ENCODE measurements at places on chromosomes 7 and 10.

DNA sequence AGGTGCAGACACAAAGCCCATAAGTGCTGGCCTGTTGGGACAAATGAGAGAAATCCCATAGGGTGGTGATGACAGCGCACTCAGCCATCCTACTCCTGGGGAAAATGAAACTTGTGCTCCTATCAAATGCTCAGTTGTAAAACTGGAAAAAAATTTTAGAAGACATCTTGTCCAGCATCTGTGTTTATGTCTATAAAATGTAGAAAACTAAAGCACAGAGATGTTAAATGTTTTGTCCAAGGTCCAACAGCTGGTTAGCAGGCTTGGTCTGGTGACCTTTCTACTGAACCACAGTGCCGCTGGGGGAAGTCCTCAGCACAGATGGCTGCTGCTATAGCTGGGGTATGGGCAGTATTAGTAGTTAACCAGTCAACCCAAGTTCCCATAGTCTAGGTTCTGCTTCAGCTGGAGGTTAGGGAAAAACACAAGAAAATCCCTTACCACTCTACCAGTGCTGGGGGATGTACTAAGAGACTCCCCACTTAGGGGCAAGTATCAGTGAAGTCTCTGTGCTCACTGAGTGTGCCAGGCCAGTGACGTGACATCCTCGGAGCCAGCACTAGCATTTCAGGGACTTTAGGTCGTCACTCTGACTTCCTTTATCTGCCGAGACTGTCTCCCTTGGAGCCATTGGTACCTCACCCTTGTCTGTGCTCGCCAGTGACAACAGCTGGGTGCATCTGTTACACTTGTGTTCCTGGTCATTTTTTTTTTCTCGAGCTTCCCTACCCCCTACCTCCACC, 1.9 kb downstream of the TSPAN33 start:
- DNase-seq, result no peak

GRCh38 chr10:97002670-97003069, 170.6 kb downstream of the LCOR start:
- no peak for DNase-seq

GRCh38 chr10:14736600-14737081, 38.1 kb downstream of the FAM107B start:
- DNase-seq, result no peak

DNA sequence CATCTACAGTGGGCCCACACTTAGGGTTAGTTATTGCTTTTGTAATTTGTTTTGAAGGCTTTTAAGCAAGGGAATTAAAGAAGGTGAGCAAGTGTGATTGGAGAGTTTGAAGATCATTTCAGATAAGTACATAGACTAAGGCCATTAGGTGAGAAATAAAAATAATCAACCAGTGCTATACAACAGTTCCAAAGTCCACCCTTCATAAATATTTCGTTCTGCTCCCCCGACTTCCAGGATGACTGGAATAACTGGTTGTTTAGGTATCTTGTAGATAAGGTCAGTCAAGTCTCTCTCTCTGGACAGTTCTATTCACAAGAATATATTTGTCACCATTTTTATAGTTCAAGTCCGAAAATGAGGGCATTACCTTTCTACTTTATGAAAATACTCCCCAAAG, 98.0 kb upstream of the MBL2 start:
- no peak for DNase-seq

DNA sequence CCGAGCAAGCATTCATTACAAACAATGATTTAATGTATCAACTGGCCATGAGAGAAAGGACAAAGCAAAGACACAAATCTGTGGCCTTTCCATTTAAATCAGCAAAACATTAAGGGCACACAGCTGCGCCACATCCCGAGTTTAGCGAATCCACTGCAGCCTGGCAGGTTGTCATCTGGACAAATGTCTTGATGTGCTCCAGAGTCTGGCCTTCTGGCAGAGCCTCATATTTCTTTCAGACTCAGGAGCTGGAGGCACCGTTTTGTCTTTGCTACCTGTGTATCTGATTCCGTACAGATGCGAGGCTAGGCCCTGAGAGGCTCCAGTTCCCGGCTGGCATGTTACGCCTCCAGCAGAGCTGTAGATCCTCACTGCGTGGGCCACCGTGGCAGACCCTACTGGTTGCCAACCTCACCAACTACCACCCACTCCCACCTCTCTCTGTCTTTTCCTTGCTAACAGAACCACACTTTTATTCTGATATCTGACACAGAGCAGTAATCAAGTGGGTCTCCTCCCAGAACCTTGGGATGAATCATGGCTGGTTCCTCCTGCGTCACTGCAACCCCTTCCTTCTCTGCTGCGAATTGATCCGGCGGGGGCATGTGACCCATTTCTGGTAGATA, 40.9 kb upstream of the EFCAB10 start:
- no peak for DNase-seq

GRCh38 chr10:59942556-59942955, 36.2 kb upstream of the CCDC6 start:
- DNase-seq, result no peak

- no peak for DNase-seq
These were observed 380.4 kb upstream of the ZMIZ1 start for GRCh38 chr10:78688230-78688900.

GRCh38 chr10:929960-930624, 1.4 kb downstream of the LARP4B start:
- DNase-seq, result no peak

DNA sequence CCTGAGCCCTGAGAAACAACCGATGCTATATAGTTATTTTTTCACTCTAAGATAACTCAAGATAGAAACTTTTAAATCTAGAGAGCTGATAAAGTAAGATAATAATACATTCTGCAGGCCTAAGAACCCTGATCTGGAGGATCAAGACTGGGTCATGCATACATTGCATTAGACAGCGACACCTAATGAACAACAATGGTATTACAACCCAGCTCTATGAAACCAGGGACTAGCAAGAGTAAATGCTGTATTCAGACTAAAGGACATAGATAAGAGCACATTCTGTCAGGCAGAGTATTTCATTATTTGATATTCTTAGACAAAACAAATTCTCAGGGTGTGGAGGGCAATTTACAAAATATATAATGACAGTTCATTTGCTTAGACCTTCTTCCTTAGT, 148.6 kb downstream of the GRK5 start:
- no peak for DNase-seq

DNA sequence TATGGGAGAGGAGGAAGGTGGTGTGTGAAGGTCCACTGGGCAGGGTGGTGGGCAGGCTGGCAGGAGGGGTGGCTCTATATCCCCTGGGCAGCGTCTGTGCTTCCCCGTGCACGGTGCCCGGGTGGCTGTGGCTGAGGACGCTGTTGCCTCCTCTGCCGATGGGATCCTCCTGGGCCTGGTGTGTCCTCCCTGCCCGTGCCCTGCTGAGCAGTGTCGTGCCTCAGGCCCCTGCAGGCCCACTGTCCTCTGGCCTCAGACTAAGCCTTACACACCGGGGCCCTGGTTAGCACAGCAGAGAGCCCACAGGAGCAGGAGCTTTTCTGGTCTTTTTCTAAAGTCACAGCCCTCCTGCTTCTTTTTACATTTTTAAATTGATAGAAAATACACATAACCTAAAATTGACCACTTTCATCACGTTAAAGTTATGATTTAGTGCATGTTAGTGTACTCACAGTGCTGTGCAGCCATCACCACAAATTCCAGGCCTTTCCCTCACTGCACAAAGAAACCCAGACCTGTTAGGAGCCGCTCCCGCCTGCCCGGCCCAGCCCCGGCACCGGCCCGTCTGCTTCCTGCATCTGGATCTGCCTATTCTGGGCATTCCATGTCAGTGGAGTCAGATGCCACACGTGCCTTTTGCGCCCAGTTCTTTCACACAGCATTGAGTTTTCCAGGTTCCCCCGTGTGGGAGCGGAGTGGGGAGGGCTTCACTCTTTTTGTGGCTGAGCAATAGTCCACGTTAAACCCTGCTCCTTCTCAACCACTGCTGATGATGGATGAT, 19.4 kb downstream of the PFKFB3 start:
- no peak for DNase-seq

DNA sequence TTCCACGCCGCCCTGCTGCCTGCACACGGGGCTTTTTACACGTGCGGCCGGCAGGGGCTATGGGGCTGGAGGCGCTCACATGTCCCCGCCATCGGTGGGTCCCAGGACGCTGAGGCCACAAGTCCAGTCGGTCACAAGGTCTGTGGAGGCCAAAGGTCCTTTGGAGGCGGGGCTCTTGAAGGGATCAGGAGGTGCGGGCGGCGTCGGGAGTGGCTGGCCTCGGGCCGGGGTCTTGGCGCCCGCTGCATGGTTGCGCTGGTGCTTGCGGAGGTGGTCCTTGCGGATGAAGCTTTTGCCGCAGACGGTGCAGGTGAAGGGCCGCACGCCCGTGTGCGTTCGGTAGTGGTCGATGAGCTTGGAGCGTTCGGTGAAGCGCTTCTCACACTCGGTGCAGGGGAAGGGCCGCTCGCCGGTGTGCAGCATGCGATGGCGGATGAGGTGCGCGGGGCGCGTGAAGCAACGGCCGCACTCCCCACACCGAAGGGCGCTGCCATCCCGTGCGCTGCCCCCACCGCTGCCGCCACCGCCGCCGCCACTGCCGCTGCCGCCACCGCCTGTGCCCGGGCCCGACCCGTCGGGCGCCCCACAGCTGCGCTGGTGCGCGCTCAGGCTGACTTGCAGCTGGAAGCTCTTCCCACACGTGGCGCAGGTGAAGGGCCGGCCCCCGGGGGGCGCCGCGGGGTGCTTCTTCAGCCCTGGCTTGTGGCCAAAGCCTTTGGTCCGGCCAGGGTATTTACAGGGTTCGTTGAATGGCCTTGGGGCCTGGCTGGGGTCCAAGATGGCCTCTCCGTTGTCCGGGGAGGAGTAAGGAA, 13.7 kb upstream of the ZNF777 start:
- no peak for DNase-seq

DNA sequence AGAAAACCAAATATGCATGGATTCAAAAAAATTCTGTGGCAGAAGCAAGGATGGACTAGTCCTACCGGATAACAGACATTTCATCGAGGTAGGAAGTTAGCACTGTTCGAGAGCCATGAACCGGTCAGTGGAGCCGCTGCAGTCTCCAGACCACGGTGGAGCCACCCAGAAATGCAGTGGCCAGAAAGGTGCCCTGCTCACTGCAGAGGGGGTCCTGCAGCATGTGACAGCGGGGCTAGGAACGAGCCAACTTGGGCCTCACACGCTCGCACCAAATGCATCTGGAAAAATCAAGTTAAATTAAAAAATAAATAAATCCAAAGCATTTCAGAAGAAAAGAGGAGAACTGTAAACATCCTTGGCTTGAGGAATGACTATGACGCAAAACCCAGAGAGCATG, 13.1 kb upstream of the CFAP46 start:
- no peak for DNase-seq

GRCh38 chr7:71286336-71286735, 154.4 kb downstream of the GALNT17 start:
- DNase-seq, result no peak
